ENCODE measurements at places on chromosomes 12 and 14. TPM values are rescaled to one million over a fixed set of nuclear protein-coding genes. Genes with fewer than 3 reads are reported as not detected.

The PIWIL1 gene
- total RNA-seq: not detected

The CARMIL3 gene
- 0.83 TPM for total RNA-seq

- H3K27me3 ChIP-seq: peaks cover 46% of the 10 kb centered on the region
- no peak overlapping the region for H3K4me3 ChIP-seq
- no peaks in the 10 kb centered on the region for H3K36me3 ChIP-seq
- H3K27ac ChIP-seq: no peak overlapping the region
Observed at GRCh38 chr14:54700717-54701116, 133.8 kb downstream of the SAMD4A start.

- H3K27ac ChIP-seq: no peak overlapping the region
- no peak overlapping the region for H3K4me3 ChIP-seq
- no peaks in the 10 kb centered on the region for H3K36me3 ChIP-seq
- no peak for DNase-seq
Observed at GRCh38 chr12:87802721-87803011, 226.5 kb downstream of the C12orf50 start.

GRCh38 chr12:130526813-130527212 lies 189.1 kb downstream of the PIWIL1 start:
- peak; percentile 7 for DNase-seq
- H3K27me3 ChIP-seq: no peaks in the 10 kb centered on the region
- H3K4me1 ChIP-seq: no peaks in the 10 kb centered on the region

- DNase-seq: no peak
- no peak overlapping the region for H3K4me3 ChIP-seq
- H3K27me3 ChIP-seq: no peaks in the 10 kb centered on the region
- no peaks in the 10 kb centered on the region for H3K36me3 ChIP-seq
Observed at GRCh38 chr14:61099216-61099835, 118.3 kb downstream of the SLC38A6 start.

GRCh38 chr12:75641031-75641780 lies 129.8 kb upstream of the KRR1 start:
- no peak overlapping the region for H3K4me3 ChIP-seq
- DNase-seq: peak; percentile 45
